ENCODE measurements at places on chromosomes 13 and 19. TPM values are rescaled to one million over a fixed set of nuclear protein-coding genes. Genes with fewer than 3 reads are reported as not detected.

LIM2 gene
- total RNA-seq: not detected

ZNF85 gene
- 9.7 TPM for total RNA-seq

MBD3L3 gene
- total RNA-seq: not detected

MKNK2 gene
- 289 TPM for total RNA-seq

PEAK3 gene
- total RNA-seq: 0.19 TPM

TMEM190 gene
- total RNA-seq: not detected

DAND5 gene
- 0.09 TPM for total RNA-seq

CELF5 gene
- total RNA-seq: not detected

SLC10A2 gene
- not detected for total RNA-seq

KANK2 gene
- 108 TPM for total RNA-seq

CEACAM20 gene
- total RNA-seq: not detected

B3GNT8 gene
- 2.6 TPM for total RNA-seq

APOC4 gene
- total RNA-seq: not detected

MUC16 gene
- total RNA-seq: under 0.01 TPM

LACC1 gene
- 14.1 TPM for total RNA-seq

WDR88 gene
- not detected for total RNA-seq

GNA15 gene
- total RNA-seq: 0.23 TPM

FAM216B gene
- total RNA-seq: not detected

PNMA8C gene
- total RNA-seq: not detected

KLHL1 gene
- not detected for total RNA-seq

GRIN3B gene
- total RNA-seq: 0.28 TPM

GPR108 gene
- total RNA-seq: 59.1 TPM

MEIS3 gene
- total RNA-seq: 0.37 TPM

ATXN8OS gene
- total RNA-seq: not detected

URI1 gene
- 44.7 TPM for total RNA-seq

OR7D4 gene
- total RNA-seq: not detected

CACNG6 gene
- 0.84 TPM for total RNA-seq

Measured in dermis blood vessel endothelial cell (primary cell).